Fibroblast of skin of abdomen (primary cell): ENCODE measurements at places on chromosomes 4 and X.

- no peak for DNase-seq
Measured at GRCh38 chr4:2786794-2787229, 6.1 kb upstream of the SH3BP2 start.

- peak; percentile 3 for DNase-seq
Measured at GRCh38 chrX:131677655-131678628, 134.1 kb downstream of the OR13H1 start.

- peak; percentile 57 for DNase-seq
Measured at GRCh38 chrX:2766906-2767305, 15.1 kb downstream of the XG start.

DNA sequence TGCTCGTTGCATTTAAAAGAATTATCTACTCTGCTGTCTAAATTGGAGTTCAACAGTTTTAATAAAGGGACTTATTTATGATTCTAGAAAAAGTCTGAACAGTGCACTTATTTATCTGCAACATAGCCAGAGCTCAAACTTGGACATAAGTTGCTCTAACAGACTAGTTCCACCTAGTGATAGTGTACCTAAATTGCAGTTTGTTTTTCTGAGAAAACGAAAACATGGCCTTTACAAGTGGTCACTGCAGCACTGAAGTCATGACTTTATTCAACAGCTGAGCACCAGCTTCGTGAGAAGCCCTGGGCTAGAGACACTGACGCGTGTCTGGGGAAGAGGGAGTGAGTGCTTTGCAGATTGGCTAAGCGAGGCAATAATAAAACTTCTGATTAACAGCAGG lies 77.3 kb upstream of the IGSF1 start:
- no peak for DNase-seq

GRCh38 chrX:19702856-19703255 lies 184.5 kb downstream of the SH3KBP1 start:
- DNase-seq, result no peak

GRCh38 chr4:70632028-70632427 lies 3.5 kb downstream of the ENAM start:
- DNase-seq, result peak; percentile 63

DNA sequence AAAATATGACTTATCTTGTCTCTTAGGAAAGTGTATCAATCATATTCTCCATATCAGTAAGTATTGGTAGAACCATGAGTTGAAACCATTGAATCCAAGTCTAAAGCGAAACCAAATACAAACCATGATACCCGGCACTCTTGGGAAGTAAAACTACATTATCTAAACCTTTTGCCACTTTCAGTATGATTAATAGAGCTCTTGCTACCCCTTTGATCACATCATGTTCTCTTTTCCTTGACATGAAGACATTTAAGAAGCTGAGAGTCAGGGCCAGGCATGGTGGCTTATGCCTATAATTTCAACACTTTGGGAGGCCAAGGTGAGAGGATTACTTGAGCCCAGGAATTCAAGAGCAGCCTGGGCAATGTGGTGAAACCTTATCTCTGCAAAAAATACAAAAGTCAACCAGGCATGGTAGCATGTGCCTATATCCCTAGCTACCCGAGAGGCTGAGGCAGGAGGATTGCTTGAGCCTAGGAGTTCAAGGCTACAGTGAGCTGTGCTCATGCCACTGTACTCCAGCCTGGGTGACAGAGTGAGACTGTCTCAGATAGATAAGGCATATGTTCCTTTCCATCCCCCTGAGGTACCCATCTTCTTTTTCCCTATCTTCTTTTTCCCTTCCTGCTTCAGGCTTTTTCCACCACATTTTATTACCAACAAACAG lies 45.4 kb downstream of the CEP135 start:
- no peak for DNase-seq

DNA sequence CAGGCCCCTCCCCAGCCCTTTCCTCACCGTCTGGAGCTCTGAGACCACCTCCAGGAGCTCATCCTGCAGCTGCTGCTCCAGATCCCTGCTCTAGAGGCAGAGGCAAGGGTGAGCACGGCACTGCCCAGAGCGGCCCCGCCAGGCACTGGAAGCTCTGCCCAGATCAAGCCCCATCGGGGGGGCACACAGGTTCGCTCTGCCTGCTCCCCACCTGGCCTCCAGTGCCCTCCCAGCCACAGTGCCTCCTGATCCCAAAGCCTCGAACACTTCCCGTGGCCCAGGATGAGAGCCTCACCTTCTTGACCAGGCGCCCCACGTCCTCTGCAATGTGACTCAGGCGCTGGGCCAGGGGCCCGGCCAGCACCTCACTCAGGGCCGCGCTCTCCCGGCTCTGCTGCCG lies 5.0 kb downstream of the ARHGAP4 start:
- DNase-seq, result no peak

GRCh38 chr4:170011921-170012628 lies 14.1 kb downstream of the MFAP3L start:
- no peak for DNase-seq

DNA sequence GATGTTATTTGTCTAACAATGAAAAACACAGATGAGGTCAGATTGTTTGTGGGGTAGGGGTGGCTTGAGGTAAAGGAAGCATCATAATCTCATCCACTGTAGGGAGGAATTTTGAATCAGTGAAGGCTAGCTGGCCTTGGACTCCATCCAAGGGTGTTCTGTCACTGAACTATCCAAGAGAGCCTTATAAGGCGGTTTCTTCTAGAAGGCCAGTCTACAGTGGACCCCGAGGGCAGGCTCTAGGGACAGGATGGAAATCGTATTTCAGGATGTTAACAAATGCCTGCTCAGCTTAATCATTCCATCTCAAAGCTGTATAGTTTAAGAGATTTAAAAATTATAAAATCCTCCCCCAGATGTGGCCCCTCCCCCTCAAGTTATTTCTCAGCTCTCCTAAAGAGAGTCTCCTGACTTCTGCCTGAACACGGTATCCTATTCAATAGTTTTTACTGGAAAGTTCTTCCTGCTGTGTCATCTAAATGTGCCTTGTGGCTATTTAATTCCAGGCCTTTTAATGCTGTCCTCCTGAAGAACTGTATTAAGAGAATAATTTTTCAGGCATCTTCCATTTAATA lies 8.0 kb downstream of the IGFBP7 start:
- DNase-seq, result peak; percentile 89

GRCh38 chrX:105375816-105376215 lies 155.3 kb upstream of the TEX13A start:
- peak; percentile 25 for DNase-seq

DNA sequence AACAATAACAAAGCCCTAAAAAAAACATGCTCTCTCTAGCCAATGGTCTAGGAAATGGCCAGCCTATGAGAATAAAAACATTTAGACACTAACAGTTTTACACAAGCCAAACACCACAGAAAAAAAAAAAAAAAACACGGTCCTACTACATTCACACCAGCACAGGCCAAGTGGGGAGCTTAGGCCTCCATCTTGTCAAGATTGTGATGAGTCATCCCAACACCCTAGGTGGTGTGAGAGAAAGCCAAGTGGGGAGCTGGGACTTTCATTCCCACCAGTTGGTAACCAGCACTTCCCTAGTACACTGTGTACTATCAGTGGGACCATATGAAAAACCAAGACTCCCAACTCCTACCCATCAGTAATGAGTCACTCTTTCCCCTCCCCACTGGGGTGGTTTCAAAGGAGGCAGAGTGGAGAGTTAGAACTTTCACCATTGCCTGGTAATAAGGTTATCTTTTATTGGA lies 95.6 kb downstream of the ADAMTS3 start:
- DNase-seq, result no peak

DNA sequence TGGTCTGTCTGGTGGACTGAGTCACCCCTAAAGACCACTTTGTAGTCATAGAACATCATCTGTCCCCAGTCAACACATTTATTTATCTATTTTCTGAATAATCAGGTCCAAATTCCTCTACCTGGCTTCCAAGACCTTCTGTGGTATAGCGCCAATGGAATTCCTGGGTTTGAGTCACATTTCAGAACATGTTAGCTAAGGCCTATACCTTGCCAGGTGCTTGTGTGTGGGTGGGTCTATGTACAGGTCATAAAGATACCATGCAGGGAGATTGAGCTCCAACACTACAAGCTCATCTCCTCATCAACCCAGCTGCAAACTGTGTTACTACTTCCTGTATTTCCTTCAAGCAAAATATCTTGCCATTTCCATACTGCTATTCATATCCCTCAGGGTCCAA lies 113.3 kb downstream of the TRAPPC11 start:
- DNase-seq, result no peak

- no peak for DNase-seq
Measured at GRCh38 chrX:123167621-123168020, 16.5 kb upstream of the GRIA3 start.

DNA sequence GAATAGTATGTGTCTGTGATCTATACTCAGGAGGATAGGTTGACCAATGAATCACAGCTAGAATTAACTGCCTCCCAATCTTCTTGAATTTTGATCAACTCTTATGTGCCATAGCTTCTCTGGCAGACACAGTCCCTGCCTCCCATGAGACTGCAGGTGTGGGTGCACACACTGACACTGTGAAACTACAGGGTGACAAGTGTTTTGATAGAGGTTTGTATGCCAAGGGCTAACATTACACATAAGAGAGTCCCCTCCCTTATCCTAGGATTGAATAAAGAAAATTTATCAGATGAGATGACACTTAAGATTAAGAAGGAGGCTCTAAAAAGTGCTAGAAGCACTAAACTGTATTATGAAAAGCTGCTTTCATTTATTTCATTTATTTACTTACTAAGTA lies 218.4 kb upstream of the BMP3 start:
- no peak for DNase-seq

GRCh38 chr4:55314141-55314820 lies 31.8 kb upstream of the SRD5A3 start:
- no peak for DNase-seq

- DNase-seq, result no peak
Measured at GRCh38 chr4:183544109-183544508, 39.3 kb downstream of the ING2 start.

- no peak for DNase-seq
Measured at GRCh38 chr4:159297091-159297490, 194.2 kb downstream of the RAPGEF2 start.

- no peak for DNase-seq
Measured at GRCh38 chrX:129961180-129962083, 21.0 kb upstream of the BCORL1 start.

DNA sequence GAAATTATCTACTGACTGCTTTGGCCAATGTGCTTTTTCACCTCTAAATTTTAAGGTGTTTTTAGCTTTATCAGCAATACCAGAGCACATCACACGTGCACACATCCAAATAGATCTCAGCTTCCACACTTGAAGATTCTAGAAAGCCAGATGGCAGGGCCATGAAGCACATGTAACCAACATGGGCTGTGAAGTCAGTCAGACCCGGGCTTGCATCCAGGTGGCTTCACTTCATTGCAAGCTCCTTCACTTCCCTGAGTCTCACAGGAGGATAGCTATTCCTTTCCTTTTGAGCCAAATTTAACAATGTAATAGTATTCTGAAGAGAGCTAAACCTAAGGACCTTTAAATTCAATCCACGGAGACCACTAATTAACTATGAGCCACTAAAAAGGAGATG lies 86.5 kb downstream of the SH3RF1 start:
- DNase-seq, result peak; percentile 33

GRCh38 chr4:26192899-26193869 lies 127.6 kb upstream of the RBPJ start:
- no peak for DNase-seq

DNA sequence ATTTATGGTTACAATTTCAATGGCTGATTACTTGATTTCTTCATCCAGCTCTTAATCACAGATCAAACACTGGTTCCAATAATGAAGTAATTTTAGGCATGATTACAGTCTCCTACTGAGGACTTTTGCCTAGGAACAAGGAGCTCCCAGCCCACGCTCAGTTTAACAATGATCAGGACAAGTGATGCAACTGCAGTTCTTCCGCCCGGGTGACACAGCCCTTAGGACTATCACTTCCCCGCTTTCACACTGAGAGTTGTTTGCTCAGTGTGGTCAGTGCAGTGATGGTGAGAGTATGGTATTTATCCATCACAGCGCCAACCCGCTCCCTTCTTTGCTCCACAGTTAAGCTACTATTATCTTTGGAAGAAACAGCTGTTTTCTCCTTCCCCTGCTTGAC lies 203.2 kb upstream of the MBNL3 start:
- DNase-seq, result no peak

- no peak for DNase-seq
Measured at GRCh38 chrX:21948897-21949578, 8.5 kb downstream of the SMS start.

GRCh38 chrX:121876305-121876704 lies 828.9 kb downstream of the GLUD2 start:
- DNase-seq, result peak; percentile 83

DNA sequence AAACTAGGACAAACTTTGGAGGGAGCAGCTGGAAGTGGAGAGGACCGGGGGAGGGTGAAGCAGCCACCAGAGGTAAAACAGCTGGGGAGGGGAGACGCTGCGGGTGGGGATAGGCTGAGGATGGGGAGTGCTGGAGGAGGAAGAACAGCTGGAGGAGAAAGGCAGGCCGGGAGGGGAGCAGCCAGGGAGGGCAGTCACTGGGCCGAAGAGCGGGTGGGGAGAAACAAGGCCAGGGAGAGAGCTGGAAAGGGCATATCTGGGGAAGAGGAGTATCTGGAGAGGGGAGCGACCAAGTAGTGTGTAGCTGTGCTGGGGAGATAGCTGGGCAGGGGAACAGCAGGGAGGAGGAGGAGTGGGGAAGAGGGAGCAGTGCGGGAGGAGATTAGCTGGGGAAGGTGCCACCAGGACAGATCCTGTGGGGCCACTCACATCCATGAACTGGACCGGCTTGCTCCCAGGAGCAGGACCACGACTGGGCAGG lies 2.7 kb downstream of the SLC38A5 start:
- DNase-seq, result no peak

- DNase-seq, result no peak
Measured at GRCh38 chr4:54185866-54186265, 43.2 kb upstream of the PDGFRA start.

DNA sequence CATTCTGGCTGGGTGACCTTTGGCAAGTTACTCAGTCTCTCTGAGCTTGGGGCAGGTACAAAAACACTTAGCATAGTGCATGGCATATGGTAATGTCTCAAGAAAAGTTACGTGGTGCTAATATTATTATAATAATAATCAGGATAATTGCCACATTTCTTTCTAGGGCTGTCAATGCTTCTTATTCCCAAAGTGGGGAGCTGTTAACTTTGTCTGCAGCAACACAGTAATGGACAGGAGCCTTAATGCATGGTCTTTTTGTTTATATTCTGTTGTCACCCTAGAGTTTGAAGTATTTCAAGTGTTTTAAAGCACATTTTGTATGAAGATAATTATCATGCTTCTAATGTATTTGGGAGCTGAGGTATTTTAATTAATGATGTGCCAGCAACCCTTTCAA lies 121.8 kb downstream of the FHIP1A start:
- no peak for DNase-seq

GRCh38 chr4:73727685-73728084 lies 12.7 kb upstream of the CXCL8 start:
- DNase-seq, result no peak

DNA sequence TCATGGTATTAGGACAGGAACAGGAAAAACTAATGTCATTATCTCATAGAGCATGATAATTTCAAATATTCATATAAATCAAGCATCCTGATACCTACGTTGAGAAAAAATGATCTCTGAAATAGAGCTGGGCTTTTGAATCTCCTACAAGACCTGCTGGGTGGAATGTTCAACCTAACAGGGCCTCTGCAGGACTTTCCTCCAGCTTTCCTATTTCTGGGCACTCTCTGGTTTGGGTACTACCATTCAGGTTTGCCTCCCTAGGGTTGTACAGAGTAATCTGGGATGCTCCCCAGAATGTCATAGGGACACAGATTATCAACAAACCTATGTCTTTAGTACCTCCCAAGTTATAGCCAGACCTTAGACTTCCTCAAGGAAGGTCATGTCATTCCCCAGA lies 108.9 kb downstream of the CDS1 start:
- no peak for DNase-seq
